GM04504 (cell line): ENCODE measurements at places on chromosomes 2 and 18.
A peak's percentile ranks its signal among the peaks of the same experiment; 100 is the strongest.

GRCh38 chr2:16257322-16258028, 317.1 kb downstream of the MYCN start:
- no peak for DNase-seq

DNA sequence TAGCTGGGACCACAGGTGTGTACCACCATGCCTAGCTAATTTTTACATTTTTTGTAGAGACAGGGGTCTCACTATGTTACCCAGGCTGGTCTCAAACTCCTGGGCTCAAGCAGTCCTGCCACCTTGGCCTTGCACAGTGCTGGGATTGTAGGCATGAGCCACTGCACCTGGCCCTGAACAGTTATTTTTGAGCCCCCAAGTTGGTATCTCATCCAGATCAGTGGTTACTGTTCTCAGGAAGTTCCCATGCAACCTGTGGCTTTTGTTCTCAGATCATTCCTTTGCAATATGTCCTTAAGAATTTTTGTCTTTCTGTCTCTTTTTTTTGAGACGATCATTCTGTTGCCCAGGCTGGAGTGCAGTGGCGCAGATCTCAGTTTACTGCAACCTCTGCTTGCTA, 7.7 kb upstream of the CCDC138 start:
- DNase-seq, result no peak

DNA sequence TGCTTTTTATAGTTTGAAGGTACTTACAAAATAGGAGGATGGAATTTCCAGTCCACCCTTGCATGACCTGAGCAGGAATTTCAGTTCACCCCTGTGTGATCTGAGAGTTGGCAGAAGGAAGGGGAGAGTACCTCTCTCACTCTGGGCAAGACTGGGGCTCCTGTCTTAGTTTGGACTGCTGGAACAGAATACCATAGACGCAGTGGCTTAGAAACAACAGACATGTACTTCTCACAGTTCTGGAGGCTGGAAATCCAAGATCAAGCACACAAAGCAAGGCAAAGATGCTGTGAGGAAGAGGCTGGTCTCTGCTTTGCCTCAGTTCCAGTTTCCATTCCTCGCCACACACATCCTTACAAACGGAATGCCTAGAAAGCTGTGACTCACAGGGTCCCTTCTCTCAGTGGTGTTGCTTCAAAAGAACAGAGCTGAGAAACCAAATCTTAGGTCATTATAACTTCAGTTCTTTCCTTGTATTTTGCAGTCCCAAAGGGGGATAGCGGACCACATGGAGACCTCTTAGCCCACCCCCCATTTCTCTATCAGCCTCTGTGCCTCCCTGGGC, 108.8 kb upstream of the HAAO start:
- no peak for DNase-seq

DNA sequence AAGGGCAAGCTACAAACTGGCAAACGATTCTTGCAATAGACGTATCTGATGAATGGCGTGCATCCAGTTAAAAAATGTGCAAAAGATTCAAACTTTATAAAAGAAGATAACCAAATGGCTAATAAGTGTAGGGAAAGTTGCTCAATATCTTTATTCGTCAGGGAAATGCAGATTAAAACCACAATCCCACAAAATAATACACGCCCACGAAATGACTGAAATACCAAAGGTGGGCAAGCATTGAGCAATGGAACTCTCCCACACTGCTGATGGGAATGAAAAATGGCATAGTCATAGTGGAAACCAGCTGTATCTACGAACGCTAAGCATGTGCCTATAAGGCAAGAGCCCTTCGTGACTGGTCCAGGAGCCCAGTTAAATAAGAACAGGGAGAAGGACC, 168.6 kb upstream of the SIX2 start:
- DNase-seq, result peak; percentile 99

GRCh38 chr2:12895017-12895416, 178.3 kb downstream of the TRIB2 start:
- DNase-seq, result no peak

DNA sequence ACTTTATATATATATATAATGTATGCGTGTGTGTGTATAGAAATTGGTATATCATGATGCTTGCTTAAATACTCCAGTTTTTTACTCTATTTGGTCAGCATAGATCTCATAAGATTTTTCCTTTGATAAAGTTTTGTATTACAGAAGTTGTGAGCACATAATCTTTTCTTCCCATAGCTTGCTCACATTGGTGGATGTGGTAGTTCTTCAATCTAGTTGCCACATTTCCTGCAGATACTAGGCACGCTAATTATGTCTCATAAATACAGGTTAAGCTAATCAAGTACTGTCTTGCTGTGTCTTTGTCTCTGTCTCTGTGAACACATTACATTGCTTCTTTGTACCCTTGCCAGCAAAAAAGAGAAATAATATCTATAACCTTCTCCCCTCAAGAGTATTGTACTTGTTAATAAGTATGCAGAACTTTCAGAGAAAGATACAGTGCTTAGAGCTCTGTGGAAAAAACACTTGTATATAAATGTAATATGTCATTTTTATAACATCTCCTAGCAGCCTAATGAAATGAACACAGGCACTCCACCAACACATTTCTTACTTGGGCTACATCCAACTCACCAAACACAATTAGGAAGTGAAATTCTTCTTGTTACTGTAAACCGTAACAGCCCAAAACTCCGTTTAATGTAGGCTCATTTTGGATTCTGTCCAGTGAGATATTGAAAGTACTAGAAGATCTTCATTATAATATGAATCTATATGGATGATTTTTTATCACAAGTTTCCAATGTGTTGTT, 306.7 kb upstream of the SLC8A1 start:
- no peak for DNase-seq

- DNase-seq, result no peak
These were observed 340.1 kb downstream of the SLC4A3 start for GRCh38 chr2:219967247-219968245.

GRCh38 chr2:33118651-33119050, 171.9 kb downstream of the LTBP1 start:
- DNase-seq, result no peak

- DNase-seq, result no peak
These were observed 511.8 kb downstream of the CPS1 start for GRCh38 chr2:211068108-211068780.

- DNase-seq, result no peak
These were observed at the start of gene NTSR2 for GRCh38 chr2:11669454-11670291. Gene NTSR2 (minus strand): TSS chr2:11670195. CDS start chr2:11670129, 66 bp downstream.

DNA sequence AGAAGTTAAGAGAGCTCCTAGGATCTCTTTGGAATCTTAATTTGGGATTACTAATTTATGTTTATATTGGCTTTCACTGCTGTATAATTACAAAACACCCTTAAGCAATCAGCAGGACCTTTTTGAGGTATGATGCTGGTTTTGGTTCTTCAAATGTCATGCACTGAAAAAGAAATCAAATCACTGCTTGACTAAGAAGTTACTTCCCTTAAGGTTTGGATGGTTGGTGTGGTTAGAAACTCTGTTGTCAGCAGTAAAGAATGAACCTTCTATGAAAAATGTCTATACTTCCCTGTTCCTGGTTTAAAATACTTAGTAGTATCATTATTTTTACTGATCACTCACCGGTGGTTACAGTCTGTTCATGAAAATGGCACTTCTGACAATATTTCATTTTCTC, 5.5 kb downstream of the COLEC12 start:
- DNase-seq, result no peak

DNA sequence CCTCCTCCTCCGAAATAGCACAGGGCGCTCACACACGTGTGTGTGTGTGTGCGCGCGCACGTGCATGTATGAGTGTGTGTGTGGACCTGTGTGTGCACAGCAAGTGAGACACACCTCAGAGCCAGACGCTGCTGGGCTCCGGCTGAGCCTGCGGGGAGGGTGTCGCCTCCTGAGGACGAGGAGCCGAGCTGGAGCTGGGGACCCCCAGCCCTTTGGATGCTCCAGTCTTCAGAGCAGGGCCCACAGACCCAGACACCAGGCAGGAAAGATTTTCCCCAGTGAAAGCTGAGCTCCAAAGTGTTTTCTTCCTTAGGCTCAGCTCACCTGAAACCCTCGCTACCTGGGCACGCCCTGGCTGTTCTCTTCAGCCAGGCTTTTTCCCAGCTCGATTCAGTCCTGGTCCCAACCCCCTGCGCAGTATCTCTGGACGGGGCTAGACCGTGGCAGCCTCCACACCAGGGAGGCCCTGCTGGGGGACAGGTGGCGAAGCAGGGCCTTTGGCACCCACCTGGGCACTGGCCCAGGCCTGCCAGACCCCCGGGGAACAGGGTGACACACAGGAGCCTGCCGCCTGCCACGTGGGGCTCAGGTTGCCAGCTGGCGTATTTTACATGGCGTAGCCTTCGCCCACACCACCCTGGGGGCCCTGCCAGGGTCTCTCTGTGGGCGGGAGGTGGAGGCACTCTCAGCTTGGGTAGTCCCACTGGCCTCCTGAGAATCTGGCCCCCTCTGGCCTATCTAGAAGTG, 36.2 kb downstream of the PDIA6 start:
- DNase-seq, result no peak

GRCh38 chr2:607172-607571, 70.0 kb downstream of the TMEM18 start:
- DNase-seq, result no peak

DNA sequence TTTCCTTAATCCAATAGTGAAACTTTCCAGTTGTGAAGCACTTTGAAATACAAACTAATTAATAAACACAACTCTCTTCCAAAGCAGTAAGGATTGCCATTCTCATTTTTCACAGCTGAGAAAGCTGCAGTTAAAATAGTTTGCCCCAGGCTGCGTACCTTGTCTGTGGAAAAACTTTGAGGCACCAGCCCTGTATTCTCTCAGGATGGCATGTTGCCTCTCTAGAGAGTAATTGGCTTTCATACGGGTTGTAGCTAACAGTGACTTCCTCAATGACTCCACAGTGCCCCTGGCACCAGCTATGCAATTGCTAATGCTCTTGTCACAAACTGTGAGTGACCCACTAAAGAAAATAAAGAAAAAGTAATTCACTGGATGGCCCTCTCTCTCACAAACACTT, 345.7 kb downstream of the MTX2 start:
- DNase-seq, result no peak

DNA sequence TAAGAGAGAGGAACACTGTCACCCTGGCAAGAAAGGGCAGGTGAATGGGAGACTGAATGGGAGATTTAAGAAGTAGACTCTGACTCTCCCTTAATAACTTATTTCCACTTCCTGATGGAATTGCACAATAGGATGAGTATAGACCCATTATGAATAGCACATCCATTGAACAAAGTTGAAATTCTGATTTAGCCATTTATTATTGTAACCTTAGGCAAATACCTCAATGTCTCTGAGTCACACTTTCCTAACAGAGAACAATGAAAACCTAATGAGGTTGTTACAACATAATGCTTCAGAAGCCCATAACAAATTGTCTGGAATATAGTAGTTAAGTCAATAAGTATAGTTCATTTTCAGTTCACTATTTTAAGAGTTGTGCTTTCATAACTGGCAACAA, 78.9 kb downstream of the NRXN1 start:
- DNase-seq, result no peak

DNA sequence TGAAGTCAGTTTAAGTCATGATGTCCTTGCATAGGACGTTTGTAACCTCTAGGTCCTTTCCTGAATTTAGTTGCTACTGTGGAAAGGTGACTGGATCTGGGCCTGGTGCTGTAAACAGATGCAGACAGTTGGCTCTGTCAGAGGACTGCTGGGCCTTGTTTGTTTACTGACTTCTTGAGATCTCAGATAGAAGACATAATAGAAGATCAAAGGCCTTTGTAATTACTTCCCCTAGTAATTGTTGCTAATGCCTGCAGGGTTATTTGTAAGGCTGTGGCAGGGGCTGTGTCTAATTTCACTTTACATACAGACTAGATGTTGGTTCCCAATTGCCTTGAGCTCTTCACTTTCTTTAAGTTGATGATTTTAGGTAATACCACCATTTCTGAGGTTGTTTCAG, 42.5 kb downstream of the LYPD6B start:
- DNase-seq, result no peak

DNA sequence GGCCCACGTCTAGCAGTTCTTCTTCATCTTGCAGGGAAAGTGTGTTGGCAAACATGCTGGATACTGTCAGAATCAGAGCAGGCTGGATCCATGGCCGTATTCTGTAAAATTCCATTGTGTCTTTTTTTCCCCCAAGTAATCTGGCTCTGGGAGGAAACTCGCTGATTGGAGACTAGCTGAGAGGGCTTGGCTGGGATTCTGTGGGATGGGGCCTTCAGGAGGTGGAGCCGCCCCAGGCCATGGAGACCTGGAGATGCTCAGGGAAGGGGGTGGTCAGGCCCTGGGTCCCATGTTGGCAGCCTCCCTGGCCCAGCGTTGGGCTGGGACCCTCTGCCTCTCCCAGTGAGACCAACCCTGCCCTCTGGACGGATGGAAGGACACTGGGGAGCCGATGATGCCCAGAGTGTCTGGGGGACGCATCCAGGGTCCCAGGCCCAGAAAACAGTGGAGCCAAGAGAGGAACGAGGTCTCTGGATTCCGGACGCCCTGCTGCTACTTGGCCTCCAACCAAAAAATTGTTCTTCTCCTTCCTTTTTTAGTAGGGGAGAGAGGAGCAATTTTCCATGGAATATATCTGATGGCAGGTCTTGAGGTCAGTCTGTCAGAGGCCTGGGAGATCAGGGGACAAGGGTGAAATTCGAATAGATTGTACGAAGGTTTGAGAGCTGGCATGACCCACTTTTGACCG, 114.5 kb downstream of the AGAP1 start:
- no peak for DNase-seq

- DNase-seq, result no peak
These were observed 2.5 kb downstream of the ADI1 start for GRCh38 chr2:3516831-3517230.

DNA sequence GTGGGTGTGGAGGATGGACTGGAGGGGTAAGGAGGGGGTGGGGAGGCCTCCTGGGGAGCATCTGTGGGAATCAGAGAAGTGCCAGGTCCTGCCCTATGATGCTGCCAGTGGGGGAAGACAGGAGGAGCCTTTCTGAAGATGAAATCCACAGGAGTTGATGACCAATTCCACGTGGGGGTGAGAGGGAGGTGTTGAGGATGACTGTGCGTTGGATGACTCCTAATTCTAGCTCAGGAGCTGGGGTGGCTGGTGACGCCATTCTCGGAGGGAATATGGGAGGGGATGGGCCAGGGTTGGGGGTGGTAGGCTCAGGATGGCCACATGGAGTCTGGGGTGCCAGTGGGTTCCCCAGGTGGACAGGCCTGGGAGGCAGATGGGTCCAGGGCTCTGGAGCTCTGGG, 32.3 kb downstream of the EMX1 start:
- no peak for DNase-seq

- no peak for DNase-seq
These were observed 52.8 kb downstream of the SLC4A10 start for GRCh38 chr2:161676902-161677496.

DNA sequence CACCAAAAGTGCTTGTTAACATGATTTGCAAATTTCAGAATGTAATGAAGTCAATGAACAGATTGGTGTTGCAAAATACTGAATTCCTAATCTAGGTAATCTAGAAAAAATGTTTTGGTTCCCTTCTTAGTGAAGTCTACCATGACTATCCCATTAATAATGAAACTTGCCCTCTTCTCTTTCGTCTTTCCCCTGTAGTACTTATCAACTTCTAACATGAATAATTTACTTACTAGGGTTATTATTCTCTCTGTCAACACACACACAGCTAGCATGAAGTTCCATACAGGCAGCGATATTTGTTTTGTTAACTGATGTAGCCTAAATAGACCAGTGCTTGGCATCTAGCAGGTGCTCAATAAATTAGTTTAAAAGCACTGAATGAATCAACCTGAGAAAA, 160.2 kb downstream of the NCK2 start:
- DNase-seq, result no peak
